KBM-7 (cell line): ENCODE measurements at places on chromosomes 2 and 18.

DNA sequence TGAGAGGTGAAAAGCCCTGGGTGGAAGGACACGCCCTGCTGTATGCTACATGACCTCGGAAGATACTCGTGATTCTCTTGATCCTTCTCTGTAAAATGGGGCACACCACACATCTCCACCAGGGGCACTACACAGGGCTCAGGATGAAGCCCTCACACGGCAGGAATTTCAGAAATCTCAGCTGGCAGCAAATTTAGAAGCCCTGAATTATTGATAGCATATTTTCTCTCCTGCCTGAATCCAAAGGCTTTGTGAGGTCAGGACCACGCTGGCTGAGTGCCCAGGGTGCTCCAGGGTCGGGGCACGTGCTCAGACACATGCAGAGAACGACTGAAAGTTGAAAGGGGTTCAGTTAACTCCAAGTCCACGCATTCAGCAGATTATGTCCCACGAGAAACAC, 42.1 kb upstream of the GALR1 start:
- peak; percentile 68 for DNase-seq

- DNase-seq = no peak
Measured at GRCh38 chr2:228518-229278, 35.1 kb downstream of the SH3YL1 start.

DNA sequence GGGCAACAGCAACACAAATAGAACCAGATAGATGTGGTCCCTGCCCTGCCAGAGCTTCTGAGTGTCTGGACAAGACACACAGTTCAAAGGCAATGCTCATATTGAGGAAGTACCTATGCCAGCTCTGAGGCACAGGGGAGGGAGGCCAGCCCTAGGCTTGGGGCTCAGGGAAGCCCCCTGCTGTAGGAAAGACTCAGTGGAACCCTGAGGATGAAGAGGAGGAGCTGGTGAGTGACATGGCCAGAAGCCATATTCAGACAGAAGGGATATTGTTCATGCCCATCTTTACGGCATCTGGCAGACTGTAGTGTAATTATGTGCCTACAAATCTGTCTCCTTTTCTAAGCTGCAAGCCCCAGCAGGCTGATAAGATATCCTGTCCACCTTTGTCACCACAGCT, 8.8 kb downstream of the SIGLEC15 start:
- DNase-seq = peak; percentile 26

GRCh38 chr2:188201639-188202038, 90.0 kb upstream of the GULP1 start:
- DNase-seq = no peak

GRCh38 chr2:52821631-52822030, 946.0 kb upstream of the CHAC2 start:
- no peak for DNase-seq

- DNase-seq = no peak
Measured at GRCh38 chr2:138698428-138698827, 81.8 kb downstream of the NXPH2 start.

DNA sequence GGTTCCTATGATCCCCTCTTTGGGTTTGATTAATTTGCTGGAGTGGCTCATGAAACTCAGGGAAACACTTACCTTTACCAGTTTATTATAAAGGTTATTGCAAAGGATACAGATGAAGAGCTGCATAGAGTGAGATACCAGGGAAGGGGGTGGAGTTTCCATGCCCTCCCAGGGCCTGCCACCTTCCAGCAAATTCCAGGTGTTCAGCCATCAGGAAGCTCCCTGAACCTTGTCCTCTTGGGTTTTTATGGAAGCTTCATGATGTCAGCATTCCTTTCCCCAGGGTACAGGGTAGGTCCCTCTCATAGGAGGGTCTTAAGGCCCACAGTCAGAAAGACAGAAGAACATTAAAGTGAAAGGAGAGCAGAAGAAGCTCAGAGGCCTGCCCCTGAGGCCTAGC, 123.9 kb upstream of the DCC start:
- no peak for DNase-seq

DNA sequence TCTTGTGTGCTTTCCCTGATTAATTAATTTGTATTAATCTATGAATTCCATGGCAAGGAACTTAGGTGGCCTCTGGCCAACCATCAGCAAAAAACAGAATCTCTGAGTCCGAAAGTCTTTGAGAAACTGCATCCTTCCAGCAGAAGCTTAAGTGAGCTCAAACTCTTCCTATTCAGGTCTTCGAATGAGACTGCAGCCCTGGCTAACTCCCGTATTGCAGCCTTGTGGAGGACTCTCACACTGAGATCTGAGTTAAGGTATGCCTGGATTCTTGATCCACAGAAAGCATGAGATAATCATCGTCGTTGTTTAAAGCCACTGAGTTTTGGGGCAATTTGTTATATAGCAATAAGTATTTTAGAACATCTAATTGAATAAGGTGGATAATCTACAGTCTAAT, 1143.9 kb upstream of the NXPH2 start:
- DNase-seq = no peak

DNA sequence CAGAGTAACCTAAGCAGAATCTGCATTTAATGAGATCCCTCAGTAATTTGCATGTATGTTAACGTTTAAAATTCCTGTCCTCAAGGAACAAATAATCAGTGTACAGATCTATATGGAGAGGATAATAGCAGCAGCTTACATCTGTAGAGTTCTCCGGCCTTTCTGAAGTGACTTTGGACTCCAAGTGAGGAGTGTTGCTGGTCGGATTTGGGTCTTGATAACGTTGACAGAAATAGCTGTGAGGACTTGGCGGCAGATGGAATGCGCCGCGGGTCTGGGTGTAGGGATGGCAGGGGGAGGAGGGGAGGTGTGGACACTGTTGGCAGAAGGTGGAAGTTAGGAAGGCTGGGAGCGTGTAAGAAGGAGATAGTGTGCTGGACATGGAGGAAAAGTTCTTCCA, 170.9 kb upstream of the GATA6 start:
- no peak for DNase-seq

DNA sequence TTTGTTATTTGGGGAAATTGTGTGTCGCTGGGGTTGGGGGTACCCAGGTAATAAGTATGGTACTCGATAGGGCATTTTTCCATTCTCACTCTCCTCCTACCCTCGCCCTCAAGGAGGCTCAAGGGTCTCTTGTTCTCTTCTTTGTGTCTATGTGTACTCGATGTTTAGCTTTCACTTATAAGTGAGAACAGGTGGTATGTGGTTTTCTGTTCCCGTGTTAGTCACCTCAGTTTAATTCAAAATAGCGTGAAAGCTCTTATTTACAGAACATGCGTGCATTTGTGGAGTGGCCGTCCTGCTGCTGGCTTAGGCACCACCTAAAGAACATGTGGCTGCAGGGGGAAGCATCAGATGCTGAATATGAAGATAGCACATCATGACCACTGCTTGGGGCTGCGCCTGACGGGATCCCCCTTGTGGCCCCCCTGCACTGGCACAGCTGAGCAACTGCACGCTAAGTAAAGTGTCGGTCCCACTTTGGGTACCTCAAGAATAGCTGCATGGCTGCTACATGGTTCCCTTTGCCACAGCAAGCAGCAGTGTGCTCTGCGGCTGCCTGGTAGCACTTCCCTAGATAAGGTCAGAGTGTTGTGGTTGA, 569.0 kb downstream of the DCDC2C start:
- no peak for DNase-seq

DNA sequence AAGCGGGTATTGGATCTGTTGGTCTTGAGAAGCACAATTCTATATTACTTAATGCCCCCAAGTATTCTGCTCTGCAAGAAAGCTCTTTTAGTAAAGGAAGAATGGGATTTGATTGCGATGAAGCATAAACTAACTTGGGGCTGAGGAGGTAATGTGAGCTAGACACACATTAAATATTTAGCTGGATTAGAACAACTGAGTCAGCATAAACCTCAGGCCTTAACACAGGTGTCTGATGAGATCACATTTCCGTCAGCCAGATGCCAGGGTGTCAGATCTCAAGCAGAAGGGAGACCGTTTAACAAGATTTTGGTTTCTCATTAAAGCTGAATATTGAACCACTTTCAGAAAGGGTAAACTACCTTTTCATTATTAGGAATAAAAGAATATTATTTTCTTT, 94.5 kb downstream of the GYPC start:
- no peak for DNase-seq

DNA sequence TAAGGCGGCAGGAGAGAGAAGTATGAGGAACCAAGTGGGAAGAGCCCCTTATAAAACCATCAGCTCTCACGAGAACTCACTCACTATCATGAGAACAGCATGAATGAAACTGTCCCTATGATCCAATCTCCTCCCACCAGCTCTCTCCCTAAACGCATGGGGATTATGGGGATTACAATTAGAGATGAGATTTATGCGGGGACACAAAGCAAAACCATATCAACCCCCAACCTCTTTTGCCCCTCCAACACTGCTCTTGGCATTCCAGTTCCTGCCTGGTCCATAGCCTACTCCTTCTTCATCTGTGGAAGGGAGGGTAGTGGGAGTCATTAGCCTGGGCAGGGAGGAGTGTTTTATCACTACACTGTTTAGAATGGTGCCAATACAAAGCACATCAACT, 1.4 kb upstream of the EHD3 start:
- DNase-seq = no peak

DNA sequence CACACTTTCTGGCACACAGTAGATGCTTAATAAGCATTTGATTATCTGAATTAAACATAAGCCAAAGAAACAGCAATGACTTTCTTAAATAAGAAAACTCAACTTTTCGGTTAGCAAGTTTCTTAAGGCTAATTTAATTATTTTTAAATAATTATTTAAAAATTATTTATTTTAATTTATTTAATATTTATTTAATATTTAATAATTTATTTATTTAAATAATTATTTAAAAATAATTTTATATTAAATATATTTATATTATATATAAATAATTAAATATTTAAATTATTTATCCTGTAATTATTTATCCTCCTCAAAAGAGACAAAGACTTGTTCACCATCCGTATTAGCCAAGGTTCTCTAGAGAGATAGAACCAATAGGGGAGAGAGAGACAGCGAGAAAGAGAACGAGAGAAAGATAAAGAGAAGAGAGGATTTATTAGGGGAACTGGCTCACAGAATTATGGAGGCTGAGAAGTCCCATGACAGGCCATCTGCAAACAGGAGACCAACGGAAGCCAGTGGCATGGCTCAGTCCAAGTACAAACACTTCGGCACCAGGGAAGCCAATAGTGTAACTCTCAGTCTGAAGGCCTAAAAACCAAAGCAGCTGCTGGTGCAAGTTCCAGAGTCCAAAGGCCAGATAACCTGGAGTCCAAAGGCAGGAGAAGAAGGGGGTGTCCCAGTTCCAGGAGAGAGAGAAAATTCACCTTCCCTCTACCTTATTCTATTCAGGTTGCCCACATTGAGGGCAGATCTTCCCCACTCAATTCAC, 125.3 kb downstream of the METTL8 start:
- no peak for DNase-seq

DNA sequence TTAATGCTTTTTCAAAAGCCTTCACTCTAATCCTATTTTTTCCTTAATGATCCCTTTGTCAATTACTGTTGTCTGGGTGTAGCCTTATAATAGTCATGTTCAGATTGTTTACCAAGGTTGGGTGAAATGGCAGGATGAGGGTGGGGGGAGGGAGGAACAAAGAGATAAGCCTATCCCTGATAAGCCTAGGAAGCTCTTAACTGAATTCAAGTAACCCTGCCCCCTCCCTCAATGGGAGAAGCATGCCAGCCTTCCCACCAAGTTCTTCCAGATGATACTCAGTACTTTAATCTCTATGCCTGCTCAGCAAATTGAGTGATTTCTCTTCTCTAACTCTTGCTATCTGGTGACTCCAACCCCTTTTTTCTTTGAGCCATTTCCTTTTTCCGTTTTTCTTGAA, 180.3 kb upstream of the ETAA1 start:
- no peak for DNase-seq

DNA sequence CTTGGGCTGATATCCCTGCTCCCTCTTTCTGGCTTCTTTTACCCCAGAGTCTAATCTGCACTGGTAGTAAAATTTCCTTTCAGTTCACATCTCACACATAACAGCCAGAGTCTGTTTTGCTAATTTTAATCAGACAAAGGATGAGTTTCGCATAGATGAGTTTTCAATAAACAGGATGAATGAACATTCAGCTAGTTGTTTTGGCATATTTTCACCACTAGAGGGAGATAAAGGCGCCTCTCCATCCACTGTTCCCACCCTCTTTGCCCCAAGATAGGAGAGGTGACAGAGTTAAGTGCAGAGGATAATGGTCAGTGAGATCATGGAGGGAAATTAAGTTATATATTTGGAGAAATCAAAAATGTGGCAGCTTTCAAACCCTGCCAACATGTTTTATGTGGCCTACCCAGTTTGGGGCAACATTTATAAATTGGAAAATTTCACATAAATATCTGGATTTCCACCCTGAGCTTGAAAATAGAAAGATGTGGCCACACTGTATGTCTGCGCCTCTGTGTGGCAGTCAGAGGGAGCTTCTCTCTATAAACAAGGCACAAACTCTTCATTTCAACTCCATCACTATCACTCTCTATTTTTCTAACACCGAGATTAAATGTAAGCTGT, 48.5 kb upstream of the DTNA start:
- peak; percentile 67 for DNase-seq

GRCh38 chr18:79558933-79559416, 120.6 kb upstream of the CTDP1 start:
- no peak for DNase-seq

- no peak for DNase-seq
Measured at GRCh38 chr2:128311755-128312341, 6.8 kb downstream of the HS6ST1 start.

DNA sequence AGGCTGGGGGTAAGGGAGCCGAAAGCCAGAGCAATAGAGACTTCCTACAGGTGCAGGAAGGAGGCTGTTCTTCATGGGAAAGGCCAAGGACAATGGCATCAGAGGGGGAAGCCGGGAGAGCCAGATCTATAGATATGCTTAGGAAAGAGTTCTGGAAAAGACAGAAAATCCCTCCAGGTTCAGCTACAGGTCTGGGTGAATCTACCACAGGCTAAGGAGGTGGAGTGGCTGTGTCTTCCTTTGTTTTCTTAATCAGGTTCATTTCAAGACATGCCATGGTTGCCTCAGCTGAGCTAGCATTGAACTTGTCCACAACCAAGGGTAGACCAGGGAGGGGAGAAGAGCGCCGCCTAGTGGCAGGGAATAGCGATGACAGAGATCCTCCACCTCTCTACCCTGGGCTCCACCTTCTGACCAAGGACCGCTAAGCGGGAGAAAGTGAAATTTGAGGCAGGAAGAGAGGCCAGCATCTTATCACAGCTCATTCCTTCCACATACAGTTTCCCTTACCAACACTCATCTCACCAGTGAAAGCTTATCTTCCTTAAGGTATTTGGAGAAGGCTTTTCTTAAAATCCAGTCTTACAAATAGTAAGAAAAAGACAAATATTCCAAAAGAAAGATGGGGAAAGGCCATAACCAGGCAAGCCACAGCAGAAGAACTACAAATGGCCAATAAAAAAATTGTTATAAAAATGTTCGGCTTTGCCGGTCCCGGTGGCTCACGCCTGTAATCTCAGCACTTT, 74.2 kb downstream of the VIT start:
- DNase-seq = peak; percentile 87

- no peak for DNase-seq
Measured at GRCh38 chr2:169495310-169495928, 14.1 kb upstream of the KLHL41 start.

DNA sequence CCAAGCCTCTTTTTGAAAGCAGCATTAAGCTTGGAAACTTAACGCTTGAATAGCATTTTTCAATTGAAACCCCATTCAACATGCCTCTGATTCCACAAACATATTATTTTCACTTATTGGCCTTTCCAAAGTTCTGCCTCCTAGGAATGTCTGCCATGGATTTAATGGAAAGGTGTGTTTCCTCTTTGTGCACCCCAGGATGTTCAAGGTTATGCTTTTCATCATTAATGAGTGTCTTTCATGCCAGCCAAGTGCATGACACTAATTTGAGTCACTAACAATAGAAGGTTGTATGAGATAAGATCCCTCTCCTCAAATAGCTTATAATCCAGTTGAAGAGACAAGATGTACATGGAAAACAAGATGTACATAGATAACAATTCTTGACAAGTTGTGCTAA, 84.7 kb downstream of the ALPK2 start:
- DNase-seq = no peak
